ENCODE measurements at places on chromosomes 16 and 17.

DNA sequence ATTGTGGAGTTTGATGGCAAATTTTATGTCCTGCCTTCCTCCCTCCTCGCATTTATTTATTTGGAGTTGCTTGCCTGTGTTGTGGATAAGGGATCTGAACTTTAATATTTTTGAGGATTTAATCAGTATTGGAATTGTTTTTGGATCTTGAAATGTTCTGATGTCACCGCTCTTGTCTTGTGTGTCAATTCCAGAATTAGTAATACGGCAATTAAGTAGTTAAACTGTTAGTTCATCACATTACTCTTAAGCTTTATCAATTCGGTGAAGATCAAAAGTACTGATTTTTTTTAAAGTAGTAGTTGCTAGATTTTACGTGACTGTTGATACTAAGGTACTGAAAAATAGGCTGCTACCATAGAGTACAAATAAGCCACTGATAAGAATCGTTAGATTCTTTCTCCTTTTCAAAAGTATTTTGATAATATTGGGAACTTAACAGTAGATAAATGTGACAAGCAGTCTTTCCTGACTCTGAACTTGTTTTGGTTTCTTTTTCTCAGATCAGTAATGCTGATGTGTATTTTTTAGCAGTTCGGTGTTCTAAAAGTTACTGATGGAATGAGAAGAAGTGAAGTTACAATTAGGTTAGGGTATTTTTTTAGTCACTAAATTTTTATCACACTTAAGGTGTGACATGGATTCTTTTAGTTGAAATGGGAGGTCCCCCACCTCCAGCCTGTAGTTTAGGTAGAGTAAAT, 2.0 kb downstream of the RBBP6 start:
- DNase-seq: no peak

- DNase-seq: no peak
These were observed 91.4 kb downstream of the CACNG3 start for GRCh38 chr16:24347556-24347955.

- no peak for DNase-seq
These were observed 7.6 kb downstream of the NUDT7 start for GRCh38 chr16:77729951-77730350.

DNA sequence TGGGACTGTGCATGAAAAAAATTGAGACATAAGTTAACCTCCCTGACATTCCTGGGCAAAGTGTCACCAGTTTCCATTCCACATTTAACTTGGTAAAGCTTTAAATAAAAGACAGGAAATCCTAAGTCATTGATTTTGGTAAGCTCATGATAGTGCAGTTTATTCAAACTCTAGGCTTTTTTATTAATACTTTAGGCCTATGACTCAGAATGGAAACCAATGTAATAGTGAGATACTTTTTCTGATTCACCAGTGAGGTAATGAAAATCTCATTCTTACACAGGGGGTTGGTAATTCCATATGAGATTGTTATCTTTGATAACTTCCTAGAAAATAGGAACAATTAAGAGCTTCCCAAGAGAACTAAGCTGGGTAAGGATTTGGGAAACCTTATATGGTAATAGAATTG, 91.1 kb downstream of the NLK start:
- DNase-seq: no peak

GRCh38 chr17:69047368-69048263, 13.1 kb downstream of the ABCA9 start:
- DNase-seq: no peak

GRCh38 chr16:9392956-9393355, 301.5 kb downstream of the HAPSTR1 start:
- DNase-seq: no peak

DNA sequence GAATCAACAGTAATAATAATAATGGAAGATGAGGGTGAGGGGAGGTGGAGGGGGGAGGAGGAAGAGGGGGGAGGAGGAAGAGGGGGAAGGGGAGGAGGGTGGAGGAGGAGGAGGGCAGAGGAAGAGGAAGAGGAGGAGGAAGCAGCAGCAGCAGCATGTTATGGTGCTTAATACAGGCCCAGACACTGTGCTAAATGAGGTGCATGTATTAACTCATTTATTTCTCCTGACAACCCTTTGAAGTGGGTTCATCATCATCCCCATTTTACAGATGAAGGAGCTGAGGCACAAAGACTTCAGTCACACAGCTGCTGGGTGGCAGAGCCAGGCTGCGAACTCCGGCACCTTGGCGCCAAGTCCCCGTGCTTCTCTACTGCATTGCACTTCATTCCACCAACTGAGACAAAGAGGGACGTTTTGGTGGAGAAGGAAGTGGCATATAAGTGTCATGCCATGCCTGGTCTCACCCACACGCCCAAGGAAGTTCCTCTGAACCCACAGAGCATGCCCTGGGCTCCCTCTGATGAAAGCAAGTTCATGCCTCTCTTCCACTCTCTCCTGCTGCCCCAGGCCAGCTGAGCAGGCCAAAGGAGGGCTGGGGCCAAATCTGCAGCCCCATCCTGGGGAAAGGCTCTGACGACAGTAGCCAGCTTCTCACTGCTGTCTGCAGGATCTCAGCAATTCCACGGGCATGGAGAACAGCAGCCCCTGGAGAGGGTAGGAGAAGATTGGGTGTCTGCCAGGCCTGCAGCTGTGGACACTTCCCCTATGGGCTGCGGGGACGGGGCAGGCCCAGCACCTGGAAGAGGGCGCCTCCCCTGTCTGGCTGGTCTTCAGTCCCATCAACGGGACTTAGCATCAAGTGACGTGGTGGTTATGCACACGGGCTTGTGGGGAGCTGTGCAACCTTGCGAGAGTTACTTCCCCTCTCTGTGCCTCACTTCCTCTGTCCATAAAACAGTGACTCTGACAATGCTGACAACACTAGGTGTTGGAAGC, 21.8 kb downstream of the XYLT1 start:
- DNase-seq: no peak

DNA sequence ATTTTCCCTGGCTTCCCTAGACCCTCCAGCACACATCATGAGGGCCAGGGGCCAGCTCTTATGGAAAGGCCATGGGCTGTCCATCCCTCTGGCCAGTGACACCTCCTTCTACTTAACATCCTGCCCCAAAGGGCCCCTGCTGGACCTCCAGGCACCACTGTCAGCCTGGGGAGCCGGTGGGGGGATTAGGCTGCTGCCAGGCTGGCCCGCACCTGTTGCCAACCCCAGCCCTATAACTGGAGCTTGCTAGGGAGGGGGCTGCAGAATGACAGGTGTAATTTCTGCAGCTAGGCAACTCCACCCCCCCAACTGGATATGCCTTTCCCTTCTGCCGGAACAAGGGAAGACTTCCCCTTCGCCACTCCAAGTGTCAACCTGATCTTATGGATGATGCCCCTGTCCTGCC, 12.5 kb downstream of the RARA start:
- no peak for DNase-seq
